ENCODE measurements at places on chromosomes 16 and 17.

GRCh38 chr16:87955302-87956097 is 4.3 kb downstream of the BANP start:
- no peak for DNase-seq

GRCh38 chr17:7650509-7651096 is at the start of gene ATP1B2:
ATP1B2 (plus strand) TSS chr17:7650926; CDS start chr17:7651519, 593 bp downstream.
- DNase-seq, result peak; percentile 86

- no peak for DNase-seq
Measured at GRCh38 chr17:35010093-35010492, 29.8 kb downstream of the LIG3 start.

- no peak for DNase-seq
Measured at GRCh38 chr16:56477096-56477878, 25.9 kb downstream of the OGFOD1 start.

- no peak for DNase-seq
Measured at GRCh38 chr17:34991606-34992005, 11.3 kb downstream of the LIG3 start.

GRCh38 chr17:42852351-42852750 is 1.4 kb downstream of the AOC3 start:
- DNase-seq, result no peak
